ENCODE measurements at places on chromosomes 2 and 18. TPM values are rescaled to one million over a fixed set of nuclear protein-coding genes. Genes with fewer than 3 reads are reported as not detected.
A peak's percentile ranks its signal among the peaks of the same experiment; 100 is the strongest.

GRCh38 chr2:67825476-67825875 is 237.3 kb downstream of the C1D start:
- peak; percentile 26 for DNase-seq

DNA sequence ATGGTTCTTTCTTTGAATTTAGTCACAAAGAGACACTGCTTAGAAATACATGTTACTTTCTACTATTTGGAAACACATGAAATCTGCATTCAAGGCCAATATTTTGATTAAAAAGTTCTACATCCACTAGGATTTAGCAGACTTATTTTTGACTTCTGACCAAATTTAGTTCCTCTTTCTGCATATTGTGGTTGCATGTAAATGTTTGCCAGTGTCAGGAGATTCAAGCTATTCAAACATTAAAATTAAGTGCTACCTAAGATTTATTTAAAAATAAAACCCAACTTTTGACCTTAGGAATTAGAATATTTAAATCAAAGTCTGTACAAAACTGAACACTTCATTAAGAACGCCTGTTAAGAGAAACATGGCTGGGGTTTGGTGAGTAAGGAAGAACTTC is 891.1 kb downstream of the CPS1 start:
- DNase-seq: no peak

DNA sequence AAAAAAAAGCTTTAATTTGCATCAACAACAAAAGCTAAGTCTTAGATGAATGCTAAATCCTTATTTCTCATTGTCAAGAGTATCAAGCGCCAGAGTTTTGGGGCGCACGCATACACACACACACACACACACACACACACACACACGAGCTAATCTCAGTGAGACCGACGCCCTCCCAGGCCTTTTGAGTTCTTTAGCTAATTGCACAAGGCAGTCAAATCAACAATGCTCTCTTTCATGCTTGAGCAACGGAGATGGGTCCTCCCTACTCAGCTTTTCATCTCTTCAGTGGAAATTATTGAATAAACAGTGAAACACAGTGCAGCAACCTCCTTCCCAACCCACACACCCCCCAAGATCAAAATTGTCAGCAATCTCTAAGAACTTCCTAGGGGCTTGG is 19.2 kb downstream of the GKN1 start:
- DNase-seq: no peak

DNA sequence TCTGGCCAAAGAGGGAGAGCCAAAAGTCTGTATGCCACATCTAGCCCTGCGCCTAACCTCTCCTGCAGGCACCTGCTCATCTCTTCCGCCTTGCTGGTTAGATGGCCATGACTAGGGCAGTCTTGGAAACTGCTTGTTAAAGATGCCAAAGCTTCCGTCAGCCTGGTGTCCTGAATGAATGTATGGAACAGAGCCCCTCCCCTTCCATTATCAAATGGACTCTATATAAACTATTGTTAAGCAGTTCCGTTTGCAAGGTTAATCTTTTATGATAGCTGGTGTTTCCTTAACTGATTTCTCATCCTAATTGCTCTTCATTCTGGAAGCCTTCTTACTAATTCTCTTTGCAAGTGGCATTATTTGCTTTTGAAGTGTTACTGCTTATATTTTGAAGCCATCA is 87.1 kb downstream of the ATP9B start:
- no peak for DNase-seq

DNA sequence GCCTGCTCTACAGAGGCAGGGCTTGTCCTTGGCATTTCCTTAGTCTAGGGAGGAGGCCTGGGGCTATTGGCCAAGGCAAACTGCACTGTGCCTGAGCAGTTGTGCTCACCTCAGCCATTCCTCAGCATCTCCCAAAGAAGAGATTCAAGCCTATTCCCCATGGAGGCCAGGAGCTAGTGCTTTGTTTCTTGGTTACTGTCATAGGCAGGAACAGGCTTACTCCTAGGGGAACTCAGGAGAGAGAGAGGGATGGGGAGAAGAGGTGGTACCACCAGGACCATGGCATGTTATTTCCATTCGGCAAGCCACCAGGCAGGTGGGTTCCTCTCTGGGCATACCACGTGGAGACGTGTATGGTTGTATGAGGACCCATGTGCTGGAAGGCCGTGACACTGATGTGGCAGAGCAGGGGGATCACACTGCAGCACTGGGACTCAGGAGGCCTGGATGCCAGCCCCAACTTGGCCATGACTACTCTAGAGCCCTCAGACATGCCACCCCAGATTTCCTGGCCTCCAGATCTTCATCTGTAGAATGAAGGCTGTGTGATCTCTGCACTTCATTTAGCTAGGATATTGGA is 233.7 kb downstream of the LOXHD1 start:
- DNase-seq: no peak

DNA sequence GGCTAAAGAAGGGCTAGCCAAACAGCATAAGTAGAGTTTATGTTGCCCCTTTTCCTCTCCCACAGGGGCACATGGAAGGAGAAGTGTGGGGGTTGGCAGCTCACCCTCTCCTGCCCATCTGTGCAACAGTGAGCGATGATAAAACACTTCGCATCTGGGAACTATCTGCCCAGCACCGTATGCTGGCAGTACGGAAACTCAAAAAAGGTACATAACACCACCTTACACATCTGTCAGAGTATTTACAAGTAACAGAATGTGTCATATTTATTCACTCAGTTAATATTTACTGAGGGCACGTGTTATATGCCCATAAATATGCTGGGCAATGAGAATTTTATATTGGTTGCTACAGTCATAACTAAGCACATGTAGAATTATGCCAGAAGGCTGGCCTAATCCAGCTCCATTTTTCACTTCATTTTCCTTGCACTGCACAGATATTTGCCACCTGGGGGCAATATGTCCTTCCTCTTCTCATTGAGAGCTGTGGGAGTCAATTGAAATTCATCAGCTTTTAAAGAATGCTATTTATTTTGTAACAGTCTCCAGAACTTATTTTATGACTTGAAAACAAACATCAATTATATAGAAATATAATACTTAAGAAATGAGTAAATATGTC is 150.6 kb downstream of the RTN4 start:
- DNase-seq: peak; percentile 42

- DNase-seq: no peak
Observed at GRCh38 chr2:241639385-241639784, 1.9 kb downstream of the ATG4B start.

The SERPINB7 gene
- polyA plus RNA-seq: 0.68 TPM

The TTC32 gene
- polyA plus RNA-seq: 34.0 TPM

The NTSR2 gene
- not detected for polyA plus RNA-seq

The MPP4 gene
- 0.09 TPM for polyA plus RNA-seq

The TNS1 gene
- 56.6 TPM for polyA plus RNA-seq

The ADGRF3 gene
- polyA plus RNA-seq: 2.7 TPM
